ENCODE measurements at places on chromosomes 16 and 17.

GRCh38 chr16:55478827-55479429, at the start of gene MMP2:
Gene MMP2 (plus strand): TSS chr16:55479198. CDS start chr16:55479480, 282 bp downstream.
- no peak for DNase-seq

DNA sequence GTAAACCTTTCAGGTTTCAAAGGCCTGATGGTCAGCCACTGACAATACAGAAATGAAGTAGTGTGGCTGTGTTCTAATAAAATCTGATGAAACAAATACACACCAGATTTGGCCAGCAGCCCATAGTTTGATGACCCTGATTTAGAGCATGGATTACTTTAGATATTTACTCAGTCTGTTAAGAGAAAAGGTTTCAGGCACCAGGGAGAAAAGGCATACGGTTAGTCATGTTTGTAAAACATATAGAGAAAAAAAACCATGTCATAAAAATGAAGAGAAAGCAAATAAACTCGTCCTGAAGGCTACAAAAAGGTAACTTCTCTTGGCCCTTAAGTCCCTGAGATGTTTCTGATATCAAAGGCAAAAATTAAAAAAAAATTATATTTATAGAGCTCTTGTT, 112.1 kb downstream of the ADAMTS18 start:
- DNase-seq, result peak; percentile 46

DNA sequence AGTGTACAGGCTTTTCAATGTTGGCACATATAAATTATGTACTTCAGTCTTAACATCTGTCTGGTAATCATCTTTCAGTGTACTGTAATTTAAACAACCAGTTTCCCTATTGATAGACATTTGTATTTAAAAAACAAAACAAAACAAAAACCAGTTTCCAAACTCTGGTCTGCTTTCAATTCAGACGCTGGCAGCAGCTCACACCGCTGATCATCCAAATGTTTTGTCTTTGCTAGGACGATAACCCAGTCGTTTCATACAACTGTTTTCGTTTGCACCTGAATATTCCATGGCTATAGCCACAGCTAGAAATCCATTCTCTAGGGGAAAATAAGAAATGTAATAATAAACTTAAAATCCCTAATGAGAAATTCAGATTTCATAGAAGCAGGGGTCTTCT, 47.8 kb downstream of the RBFOX1 start:
- no peak for DNase-seq

DNA sequence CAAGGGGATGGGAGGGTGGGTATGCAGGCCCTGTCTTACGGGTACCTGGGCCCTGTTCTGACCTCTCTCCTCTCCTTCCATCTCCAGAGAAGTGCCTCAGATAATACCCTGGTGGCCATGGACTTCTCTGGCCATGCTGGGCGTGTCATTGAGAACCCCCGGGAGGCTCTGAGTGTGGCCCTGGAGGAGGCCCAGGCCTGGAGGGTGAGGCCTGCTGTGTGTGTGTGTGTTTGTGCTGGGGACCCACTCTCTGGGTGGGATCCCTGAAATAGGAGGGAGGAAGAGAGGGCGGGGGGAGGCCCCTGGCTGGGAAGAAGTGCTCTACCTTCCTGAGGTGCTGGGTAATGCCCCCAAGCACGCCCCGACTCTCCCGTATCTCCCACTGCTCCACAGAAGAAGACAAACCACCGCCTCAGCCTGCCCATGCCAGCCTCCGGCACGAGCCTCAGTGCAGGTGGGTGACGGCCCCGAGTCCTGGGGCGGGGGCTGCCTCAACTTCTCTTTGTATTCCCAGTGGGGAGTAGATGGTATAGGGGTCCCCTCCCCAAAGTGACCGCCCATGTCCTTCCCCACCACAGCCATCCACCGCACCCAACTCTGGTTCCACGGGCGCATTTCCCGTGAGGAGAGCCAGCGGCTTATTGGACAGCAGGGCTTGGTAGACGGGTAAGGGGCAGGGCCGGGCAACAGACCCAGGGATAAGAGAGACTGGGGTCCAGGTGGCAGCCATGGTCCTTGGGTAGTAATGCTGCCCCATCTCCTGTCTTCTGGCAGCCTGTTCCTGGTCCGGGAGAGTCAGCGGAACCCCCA, 7.8 kb downstream of the GRB7 start:
- no peak for DNase-seq

DNA sequence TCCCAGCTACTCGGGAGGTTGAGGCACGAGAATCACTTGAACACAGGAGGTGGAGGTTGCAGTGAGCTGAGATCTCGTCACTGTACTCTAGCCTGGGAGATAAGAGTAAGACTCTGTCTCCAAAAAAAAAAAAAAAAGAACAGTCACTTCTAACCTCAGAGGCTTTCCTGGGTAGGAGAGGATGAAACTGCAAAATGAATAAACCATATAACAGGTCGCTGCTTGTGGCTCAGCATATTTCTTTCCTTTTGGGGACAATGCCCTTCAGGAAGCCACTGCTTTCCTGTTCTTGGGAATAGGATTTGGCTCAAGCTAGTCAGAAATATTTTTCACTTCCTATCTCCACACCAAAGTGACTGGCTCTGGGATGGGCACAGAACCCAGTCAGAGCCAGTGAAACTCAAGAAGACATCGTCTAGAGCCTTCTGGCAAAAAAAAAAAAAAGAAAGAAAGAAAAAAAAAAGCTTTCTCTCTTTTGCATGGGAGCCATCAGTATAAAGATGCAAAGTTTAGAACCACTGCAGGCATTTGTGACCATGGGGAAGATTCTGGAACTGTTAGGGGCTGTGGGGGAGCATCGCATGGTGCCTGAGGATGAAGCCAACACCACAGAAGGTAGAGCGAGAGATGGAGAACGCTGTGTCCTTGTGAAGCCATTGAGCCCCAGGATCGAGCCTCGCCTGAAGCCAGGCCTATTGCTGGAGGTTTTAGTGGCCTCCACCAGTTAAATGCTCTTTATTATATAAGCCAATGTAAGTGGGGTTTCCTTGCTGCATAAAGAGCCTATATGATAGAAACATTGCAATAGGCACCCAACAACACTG, 71.8 kb upstream of the MRTFB start:
- no peak for DNase-seq

DNA sequence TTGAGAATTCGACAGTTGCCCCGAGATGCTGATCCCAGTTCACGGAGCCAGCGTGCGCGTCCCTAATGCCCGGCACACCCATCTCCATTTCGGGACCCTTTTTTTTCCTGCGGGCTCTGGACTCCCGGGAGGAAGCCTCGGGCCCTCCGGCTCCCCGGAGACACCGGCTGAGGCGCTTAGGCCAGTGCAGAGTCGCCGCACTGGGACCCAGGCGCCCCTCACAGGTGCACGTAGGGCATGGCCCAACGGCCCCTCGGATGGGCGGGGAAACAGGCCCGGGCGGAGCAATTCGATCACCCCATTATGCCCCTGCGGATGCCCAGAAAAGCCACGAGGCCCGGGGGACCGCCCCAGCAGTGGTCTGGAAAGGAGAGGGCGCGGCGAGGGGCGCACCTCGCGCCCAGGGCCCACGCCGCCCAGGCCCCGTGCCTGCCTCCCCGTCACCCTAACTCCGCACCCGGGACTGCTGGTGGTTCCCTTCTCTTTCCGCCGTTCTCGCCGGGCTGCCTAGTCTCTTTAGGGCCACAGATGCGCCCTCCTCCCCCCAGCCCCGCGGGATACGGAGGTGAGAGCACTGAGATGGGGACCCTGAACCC, 18.5 kb upstream of the ZFHX3 start:
- DNase-seq, result no peak

DNA sequence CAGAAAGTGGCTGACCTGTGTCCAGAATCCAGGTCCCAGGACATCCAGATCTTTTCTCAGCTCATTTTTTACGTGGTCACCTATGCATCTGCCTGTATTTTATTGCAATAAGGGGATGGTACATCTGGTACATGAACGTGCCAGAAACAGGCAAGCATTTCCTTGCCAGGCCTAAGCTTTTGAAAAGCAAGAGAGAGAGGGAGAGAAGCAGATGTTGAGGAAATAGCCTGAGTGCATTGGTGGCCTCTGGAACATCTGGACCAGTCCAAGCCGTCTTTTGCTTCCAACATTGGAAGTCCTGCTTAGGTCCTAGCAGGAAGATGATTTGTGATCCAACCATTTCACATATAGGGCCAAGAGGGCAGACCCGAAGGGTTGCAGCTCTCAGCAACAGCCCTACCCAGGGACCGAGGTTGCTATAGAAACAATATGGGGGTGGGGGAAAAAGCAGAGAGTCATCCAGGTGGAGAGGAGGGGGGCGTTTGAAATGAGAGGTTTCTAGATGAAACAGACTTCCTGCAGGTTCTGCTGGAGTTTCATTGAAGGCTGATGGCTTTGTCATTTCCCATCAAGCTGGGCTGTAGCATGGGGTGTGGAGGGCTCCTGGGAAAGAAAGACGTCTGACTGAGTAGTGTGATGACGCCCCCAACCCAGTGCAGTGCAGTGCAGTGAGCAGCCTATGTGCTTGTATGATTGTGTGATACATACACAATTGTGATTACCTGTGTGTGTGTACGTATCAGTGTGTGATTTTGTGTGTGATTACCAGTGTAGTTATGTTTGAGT, 61.6 kb downstream of the SHISA6 start:
- no peak for DNase-seq

DNA sequence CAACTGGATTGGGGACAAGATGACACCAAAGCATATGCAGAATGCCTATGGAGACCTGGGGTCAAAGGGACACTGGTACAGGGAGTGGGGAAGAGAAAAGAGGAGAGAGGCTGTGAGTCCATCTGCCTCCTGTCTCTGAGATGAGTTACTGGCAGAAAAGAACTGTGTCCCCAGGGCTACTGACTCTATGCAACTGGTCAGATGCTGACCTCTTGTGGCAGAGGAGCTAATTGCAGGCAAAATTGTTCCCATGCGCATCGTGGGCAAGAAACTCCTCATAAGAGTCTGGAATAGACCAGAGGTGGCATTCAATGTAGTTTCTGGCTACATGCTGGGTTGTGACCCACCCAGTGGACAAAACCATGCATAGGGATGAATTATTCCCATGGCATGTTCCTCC, 26.1 kb upstream of the MLKL start:
- no peak for DNase-seq

DNA sequence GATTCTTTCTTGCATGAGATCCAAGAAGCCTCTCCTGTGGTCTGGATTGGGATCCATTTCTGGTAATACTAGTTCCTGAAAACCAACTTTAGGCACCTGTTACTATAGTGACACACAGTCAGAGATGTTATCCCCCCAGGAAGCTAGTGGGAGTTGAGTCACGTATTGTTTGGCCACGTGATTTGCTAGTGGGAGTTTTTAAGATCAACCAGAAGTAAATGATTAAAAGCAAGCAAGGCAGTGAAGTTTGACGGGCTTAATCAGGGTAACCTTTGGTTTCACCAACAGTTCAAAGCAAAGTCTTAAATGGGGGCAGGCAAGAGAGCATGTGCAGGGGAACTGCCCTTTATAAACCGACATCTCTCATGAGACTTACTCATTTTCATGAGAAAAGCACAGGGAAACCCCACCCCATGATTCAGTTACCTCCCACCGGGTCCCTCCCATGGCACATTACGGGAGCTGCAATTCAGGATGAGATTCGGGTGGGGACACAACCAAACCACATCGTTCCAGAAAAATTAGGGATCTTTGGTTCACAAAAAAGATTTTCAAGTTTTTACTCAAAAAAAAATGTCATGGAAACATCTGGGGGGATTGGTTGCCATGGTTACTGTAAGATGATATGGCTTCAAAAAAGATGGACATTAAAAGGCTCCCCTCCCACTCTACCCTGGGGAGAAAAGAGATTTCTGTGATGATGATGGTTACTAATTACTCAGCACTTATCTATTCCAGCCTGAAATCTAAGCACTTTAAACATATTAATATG, 483.1 kb upstream of the ERCC4 start:
- DNase-seq, result no peak

DNA sequence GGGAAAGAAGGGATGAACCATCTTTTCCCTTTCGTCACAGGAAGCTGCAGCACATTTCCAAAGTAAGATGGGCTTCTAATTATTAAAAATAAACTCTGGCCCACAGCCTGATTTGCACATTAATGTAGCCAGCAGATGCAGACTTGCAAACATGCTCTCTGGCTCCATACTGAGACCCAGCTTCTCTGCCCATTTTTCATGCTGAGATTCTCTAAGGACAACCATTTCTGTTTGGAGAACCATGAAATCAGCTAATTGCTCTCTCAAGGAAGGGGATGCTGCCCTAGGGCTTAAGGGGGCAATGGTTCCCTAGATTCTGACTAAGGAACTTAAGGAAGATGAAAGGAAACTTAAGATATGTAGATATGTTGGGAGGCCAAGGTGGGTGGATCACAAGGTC, 63.0 kb upstream of the CES5A start:
- no peak for DNase-seq

- no peak for DNase-seq
Observed at GRCh38 chr16:23343643-23344612, 41.8 kb downstream of the SCNN1B start.

GRCh38 chr16:61993108-61993507, 43.1 kb downstream of the CDH8 start:
- no peak for DNase-seq
